NCI-H345 (cell line): ENCODE measurements at places on chromosomes 7 and 10.

DNA sequence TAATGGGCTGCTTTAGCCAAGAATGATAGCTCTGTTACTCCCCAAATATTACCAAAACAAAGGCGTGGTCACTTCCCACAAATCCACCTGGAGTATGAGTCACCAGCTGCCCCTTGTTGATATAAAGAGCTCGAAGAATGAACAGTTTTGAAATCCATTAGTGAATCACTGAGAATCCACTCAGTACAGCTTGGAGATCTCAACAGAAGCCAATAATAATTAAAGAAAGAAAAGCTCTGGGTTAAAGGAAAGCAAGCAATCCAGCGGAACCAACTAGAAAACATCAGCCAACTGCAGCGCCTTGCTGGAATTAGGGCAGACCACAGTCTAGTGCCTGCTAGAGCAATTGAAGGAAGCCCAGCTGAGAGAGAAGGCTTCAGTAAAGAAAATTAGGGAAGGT lies 576.0 kb upstream of the C7orf33 start:
- DNase-seq = peak; percentile 53

DNA sequence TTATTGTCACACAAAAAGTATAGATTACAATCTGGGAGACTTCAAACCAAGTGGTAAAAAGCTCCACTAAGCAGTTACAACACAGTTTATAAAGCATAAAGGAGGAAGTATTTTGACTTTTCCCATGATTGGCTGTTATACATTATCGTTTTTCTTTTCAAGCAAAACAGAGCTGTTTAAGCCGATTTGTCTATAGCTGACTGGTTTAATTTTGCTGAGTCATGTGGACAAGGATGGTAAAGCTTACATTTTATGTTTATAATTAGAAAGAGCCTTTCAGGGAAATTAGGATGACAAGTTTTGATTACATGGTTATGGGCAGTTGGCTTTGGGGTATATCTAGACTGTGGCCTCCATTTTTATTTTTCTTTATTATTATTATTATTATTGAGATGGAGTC lies 152.5 kb upstream of the STK17A start:
- no peak for DNase-seq

DNA sequence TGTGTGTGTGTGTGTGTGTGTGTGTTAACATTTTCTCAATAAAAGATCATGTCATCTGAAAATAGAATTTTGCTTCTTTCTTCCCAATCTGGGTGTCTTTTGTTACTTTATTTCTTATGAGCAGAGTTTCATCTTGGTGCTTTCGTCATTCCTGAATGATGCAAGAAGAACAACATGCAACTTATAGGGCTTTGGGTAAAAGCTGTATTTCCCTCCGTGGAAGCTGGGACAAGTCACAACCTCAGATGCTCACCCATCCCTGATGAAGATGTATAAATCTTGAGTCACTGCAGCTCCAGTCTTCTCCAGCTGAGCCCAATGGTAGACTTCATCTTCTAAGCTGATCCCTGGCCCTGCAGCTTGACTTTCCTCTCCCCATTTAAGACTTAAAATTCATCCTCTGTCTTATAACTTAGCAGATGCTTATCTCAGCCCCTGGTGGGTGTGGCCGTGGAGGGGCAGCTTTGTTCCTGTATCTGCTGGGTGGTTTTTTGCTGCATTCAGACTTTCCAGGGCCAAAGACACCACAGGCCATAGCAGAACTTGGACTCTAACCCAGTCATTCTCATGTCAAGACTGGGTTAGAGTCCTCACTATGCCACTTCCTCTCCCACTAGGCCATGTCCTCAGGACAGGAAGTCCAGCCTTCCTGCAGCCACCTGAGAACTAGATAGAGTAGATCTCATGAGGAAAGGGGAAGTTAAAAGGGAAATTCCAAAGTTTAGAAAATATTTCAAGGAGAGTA lies 356.4 kb downstream of the TNS3 start:
- DNase-seq = no peak

DNA sequence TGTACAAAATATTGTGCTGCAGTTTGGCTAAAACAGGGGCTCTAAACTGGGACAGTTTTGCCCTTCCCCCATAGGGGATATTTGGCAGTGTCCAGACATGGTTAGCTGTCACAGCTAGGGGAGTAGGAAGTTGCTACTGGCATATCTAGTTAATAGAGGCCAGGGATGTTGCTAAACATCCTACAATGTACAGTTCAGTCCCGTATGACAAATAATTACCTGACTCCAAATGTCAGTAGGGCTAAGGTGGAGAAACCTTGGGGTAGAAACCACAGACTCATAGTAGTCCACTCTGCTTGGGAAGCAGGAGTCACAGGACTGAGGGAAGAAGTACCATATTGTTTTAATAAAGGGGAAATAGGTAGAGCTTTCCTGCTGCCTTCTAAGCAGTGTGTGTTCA lies 39.8 kb downstream of the WBP1L start:
- no peak for DNase-seq

- no peak for DNase-seq
These were observed 883.5 kb downstream of the SORCS1 start for GRCh38 chr10:106280896-106281460.
